ENCODE measurements at places on chromosomes 12 and 14. TPM values are rescaled to one million over a fixed set of nuclear protein-coding genes. Genes with fewer than 3 reads are reported as not detected.

- no peak overlapping the region for H3K4me3 ChIP-seq
- H3K27me3 ChIP-seq, result no peaks in the 10 kb centered on the region
- peaks cover 27% of the 10 kb centered on the region for H3K4me1 ChIP-seq
- H3K36me3 ChIP-seq, result no peaks in the 10 kb centered on the region
Observed at GRCh38 chr12:123139926-123140675, 10.8 kb downstream of the PITPNM2 start.

DNA sequence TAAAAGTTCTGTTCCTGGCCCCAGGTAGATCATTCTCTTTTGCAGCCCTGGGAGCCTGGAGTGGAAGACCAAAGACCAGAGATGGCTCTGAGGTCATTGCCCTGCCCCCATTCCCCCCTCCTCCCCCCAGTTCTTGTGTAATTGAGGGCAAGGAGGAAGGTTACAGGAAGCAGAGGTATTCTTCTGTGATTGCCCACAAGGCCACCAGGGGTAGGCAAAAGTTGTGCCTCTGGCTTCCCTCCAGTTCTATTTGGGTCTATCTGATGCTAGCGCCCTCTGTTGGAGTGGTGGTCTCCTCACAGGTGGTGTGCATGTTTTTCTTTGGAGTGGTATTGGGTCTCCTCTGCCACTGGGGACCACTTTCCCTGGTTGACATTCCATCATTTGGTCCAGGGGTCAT, 41.2 kb upstream of the CRY1 start:
- H3K4me3 ChIP-seq, result no peak overlapping the region
- no peaks in the 10 kb centered on the region for H3K36me3 ChIP-seq
- no peaks in the 10 kb centered on the region for H3K27me3 ChIP-seq
- H3K27ac ChIP-seq, result no peak overlapping the region
- H3K4me1 ChIP-seq, result no peaks in the 10 kb centered on the region

- no peak for DNase-seq
- H3K4me3 ChIP-seq, result no peak overlapping the region
- H3K27me3 ChIP-seq, result no peaks in the 10 kb centered on the region
Observed at GRCh38 chr12:6224550-6224949, 24.4 kb downstream of the CD9 start.

DNA sequence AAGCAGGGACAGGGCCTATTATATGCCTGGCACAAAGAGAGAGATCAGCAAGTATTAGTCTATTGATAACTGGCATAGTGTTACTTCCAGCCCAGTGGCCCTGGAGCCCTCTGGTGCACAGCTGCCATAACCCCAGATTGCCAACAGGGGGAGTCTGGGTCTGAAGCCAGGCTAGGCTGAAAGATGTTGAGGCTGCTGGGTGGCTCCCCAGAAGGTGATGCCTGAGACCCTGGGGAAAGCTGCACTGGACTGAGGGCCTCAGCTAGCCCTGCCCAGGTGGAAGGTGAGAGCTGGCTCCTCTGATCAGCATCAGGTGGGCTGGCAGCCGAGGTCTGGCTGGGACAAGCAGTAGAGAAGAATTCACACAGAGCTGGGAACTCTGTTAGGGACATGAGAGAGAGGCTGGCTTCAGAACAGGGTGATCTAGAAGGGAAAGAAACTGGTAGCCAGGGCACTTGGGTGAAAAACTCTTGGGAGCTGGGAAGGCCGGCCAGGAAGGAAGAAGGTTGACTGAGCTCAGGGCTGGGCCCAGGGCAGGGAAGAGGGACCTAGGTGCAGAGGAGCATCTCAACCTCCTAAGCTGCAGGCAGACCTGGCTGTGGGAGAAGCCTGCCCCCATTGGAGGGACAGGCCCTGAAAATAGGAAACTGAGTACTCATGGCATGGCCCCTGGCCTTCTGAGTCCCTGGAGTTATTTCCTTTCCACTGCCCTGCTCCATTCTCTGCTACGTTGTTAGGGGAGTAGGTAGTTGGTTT, 3.9 kb downstream of the GZMH start:
- peaks cover 32% of the 10 kb centered on the region for H3K4me1 ChIP-seq
- H3K27me3 ChIP-seq, result no peaks in the 10 kb centered on the region
- no peak overlapping the region for H3K4me3 ChIP-seq
- no peak overlapping the region for H3K27ac ChIP-seq
- no peaks in the 10 kb centered on the region for H3K36me3 ChIP-seq
- DNase-seq, result peak; percentile 87

GRCh38 chr12:19304149-19304750, 135.0 kb upstream of the AEBP2 start:
- peaks cover 5% of the 10 kb centered on the region for H3K4me1 ChIP-seq
- no peak overlapping the region for H3K4me3 ChIP-seq
- H3K36me3 ChIP-seq, result no peaks in the 10 kb centered on the region
- no peak overlapping the region for H3K27ac ChIP-seq
- DNase-seq, result no peak
- no peaks in the 10 kb centered on the region for H3K27me3 ChIP-seq

Gene TMTC1
- 137 TPM for total RNA-seq
